ENCODE measurements at places on chromosomes 4 and X.

DNA sequence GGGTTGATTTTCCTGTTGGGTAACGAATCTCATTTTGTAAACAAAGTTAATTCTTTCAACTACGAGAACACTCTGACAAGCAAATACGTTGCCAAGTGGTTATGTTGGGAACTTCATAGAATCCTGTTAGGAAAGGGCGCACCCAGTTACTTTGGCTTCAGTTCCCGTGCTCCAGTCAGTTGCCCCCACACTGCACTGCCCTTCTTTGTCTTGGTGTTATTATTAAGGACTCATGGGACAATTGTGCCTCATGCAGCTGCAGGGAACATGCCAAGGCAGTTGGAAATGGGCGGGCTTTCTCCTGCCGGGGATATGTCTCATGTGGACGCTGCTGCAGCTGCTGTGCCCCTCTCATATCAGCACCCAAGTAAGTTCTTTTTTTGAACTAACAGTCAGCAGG lies 28.9 kb downstream of the OFD1 start:
- no peak for DNase-seq

DNA sequence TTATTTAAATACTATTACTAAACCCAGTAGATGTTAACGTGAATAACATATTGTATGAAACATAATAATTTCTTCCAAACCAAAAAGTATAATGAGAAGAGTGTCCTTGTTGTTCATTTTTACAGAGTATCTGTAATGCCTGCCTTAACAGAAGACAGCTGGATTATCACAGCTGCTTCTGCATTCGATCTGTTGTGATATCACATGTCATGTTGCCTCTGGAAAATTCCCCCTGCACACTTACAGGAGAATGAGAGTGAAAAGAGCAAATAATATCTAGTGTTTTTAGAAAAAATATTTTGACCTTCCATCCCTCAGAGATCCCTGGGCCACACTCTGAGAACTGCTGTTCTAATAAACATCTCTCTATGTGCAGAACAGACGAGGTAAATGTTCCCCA lies 240.1 kb upstream of the NOCT start:
- DNase-seq = no peak

- DNase-seq = no peak
Measured at GRCh38 chr4:41104155-41104554, 110.2 kb downstream of the APBB2 start.

DNA sequence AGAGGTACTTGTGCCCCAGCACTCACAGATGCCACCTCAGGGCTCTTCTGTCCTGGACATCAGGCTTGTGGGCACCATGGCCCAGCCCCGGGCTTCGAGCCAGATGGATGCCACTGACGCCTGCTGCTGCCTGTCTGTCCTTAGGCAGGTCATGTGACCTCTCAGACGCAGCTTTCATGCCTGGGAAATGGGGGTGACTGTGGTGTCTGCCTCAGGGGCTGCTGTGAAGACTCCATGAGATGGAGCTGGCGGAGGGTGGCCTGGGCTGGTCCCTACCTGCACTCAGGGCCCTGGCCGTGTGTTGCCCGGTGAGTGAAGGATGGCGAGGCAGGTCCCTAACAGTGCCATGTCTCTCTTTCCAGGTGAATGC lies 6.5 kb downstream of the CPZ start:
- DNase-seq = no peak

GRCh38 chr4:98976716-98977115 lies 18.8 kb upstream of the METAP1 start:
- DNase-seq = peak; percentile 70

GRCh38 chrX:88828011-88828410 lies 81.0 kb downstream of the CPXCR1 start:
- no peak for DNase-seq

DNA sequence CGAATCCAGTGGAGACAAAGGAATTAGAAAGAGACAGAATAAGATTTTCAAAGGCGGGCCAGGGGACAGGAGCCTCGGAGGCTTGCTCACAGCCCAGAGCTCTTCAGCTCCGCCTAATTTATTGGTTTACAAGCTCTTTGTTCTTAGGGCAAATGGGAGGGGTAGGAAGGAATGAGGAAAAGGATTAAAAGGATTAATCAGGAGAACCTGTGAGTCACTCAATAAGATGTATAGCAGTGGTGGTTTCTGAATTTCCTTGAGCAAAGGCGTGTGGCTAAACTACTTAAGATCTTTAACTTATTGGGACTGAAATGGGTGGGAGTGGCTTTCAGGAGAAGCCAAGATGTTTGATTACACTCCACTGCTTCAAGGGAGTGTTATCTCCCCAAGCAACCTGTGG lies 456.0 kb upstream of the SPANXN1 start:
- DNase-seq = no peak

Data from fibroblast of pulmonary artery (primary cell).